ENCODE measurements at places on chromosomes 5 and 9.

GRCh38 chr9:104927216-104927911, 591 bp downstream of the ABCA1 start:
- no peak for DNase-seq

GRCh38 chr9:36834736-36835135, 199.3 kb downstream of the PAX5 start:
- no peak for DNase-seq

- no peak for DNase-seq
These were observed 1.6 kb downstream of the SREK1IP1 start for GRCh38 chr5:64766941-64767340.

- DNase-seq = no peak
These were observed 508.4 kb downstream of the NFIB start for GRCh38 chr9:13805546-13805945.

DNA sequence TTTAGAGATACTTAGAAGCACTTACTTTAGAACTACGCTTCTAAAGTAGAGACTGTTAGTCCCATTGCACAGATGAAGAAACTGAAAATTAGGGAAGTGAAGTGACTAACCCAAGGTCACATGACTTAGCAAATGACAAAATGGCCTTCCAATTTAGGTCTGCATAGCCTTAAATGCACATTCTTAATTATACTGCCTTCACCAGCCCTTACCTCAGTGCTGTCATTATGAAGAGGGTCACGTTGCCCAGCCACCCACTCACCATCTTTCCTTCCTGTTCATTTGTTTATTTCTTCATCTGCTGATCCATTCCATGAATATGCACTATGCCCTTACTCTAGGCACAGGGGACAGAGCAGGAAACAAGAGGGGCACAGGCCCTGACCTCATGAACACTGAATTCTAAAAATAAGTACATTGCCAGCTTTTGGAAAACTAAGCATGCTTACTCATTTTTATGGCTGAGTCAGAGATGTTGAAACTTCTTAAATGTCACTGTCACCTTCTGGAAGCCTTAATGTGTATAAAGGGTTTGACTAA, 8.6 kb downstream of the HAVCR2 start:
- DNase-seq = no peak

GRCh38 chr9:26955222-26955903, 849 bp upstream of the IFT74 start:
- DNase-seq = no peak

DNA sequence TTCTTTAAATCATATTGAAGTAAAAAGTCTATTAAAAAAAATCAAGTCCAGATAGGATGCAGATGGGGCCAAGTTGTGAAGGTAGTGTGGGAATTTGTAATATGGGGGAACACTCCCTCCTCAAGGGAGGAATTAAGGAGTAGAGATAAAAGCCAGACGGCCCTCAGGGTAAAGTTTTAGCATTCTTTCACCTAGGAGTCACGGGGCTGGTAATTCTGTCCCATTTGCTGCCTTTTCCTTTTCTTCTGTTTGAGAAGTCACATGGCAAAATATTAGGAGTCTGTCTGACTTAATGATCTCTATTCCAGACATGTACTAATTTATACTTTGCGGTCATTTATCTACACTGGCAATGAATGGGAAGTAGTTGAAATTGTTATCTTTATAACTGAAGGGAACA, 61.9 kb downstream of the SNX24 start:
- DNase-seq = no peak
